ENCODE measurements at places on chromosomes 4 and X.
A peak's percentile ranks its signal among the peaks of the same experiment; 100 is the strongest.

DNA sequence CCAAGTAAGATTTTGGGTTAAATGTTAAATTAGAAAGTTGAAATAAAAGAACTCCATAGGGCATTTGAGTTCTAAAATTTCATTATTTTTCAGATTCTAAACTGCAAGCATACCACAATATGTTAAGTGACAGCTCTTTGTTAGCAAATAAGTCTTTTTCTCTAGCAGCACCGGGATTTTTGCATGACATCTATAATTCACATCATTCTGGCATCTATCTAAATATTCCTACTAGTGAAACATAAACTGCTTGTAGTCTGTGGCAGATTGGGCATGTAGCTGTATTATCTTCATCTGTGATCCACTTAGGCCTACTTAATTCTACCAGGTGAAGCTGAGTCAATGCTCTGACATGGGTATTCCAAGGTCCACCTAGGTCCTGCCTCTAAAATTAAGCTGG lies 32.1 kb upstream of the KLHL13 start:
- DNase-seq: no peak

GRCh38 chr4:94390804-94391410 lies 48.3 kb upstream of the HPGDS start:
- peak; percentile 40 for DNase-seq

DNA sequence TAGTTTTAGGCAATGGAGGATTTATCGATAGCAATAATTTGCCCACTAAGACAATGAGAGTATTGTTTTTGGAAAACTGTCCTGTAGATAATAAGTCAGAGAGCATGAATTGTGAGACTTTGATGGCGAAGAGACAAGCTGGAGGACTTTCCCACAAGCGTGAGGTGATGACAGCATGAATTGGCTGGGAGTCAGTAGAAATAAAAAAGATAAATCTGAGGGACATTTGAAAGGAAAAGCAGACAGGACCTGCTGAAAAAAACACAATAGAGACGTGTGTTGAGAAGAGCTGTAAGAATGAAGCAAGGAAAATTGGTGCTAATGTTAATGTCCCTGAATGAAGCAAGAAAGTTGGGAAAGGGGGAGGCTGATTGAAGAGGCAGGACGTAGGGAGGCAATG lies 233.5 kb downstream of the DCTD start:
- no peak for DNase-seq

DNA sequence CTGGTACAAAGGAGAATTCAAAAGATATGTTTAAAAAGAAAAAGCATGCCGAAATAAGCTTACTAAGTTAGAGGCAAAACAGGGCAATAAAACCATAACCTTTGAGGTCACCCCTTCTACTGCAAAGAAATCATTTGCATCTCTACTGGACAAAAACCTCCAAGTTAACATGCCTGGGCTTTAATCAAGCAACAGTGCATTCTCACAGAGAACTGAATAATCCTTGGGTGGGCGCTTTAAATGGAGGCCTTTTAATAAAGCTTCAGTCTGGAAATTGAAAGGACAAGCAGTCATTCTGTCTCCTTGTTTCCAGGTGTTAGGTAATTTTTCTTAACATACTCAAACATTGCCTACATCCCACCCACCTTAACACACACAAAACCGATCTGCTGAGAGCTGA lies 34.6 kb upstream of the SMS start:
- DNase-seq: no peak

- no peak for DNase-seq
These were observed 83.5 kb downstream of the NPNT start for GRCh38 chr4:105978684-105979296.

DNA sequence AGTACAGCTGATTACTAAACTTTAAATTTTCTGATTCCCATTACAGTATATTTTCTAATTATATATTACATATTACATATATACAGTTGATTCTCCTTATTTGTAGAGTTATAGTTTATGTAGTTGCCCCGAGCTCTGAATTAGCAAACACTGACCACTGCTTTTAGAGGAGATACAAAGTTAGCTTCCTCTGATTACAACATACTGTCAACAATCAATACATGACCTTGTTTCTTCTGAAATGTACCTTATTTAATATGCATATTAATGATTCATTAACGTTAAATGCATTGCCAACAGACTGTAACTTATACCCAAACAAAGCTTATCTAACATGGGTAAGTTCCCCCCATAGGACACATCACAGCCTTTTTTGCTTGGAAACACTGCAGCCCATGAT lies 81.5 kb downstream of the ATP10D start:
- DNase-seq: no peak

GRCh38 chr4:85147481-85148076 lies 181.1 kb upstream of the WDFY3 start:
- peak; percentile 64 for DNase-seq
